ENCODE measurements at places on chromosomes 2 and 18.
A peak's percentile ranks its signal among the peaks of the same experiment; 100 is the strongest.

- ATAC-seq, result no peak
Observed at GRCh38 chr2:192948316-192948715, 753.6 kb upstream of the TMEFF2 start.

DNA sequence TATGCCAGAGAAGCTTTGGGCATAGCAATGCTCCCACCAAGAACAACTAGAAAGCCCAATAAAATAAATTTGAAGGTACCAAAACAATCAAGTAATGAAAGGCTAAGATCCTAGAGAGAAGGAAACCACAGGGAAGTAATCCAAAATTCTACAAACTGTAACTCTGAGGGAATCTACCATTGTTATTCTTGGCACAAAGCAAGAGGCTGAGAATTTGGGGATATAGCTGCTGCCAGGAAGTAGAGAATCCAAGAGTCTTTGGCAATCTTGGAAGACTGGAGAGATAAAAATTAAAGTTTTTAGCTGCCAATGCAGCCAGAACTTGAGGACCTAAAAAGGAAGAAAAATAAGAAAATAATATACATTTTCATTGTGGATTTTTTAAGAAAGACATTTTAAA lies 68.5 kb downstream of the PIGN start:
- no peak for ATAC-seq

GRCh38 chr2:54364409-54364808 lies 91.7 kb upstream of the SPTBN1 start:
- no peak for ATAC-seq

DNA sequence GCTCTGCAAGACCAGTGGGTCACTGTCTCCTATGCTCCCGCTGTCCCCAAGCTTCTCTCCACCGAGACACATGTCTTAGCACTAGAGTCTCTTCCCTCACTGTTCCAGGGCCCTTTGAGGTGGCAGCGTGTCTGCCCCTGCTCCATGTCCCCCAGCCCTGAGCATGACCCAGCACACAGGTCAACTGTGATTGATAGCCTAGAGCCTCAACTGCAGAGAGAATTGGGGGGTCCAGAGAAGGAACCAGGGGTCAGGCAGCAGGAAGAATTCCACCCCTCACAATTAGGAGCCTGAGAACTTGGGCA lies 54.6 kb upstream of the ODC1 start:
- ATAC-seq, result no peak

- peak; percentile 71 for ATAC-seq
Observed at GRCh38 chr2:233443511-233444183, 89.4 kb downstream of the DGKD start.

DNA sequence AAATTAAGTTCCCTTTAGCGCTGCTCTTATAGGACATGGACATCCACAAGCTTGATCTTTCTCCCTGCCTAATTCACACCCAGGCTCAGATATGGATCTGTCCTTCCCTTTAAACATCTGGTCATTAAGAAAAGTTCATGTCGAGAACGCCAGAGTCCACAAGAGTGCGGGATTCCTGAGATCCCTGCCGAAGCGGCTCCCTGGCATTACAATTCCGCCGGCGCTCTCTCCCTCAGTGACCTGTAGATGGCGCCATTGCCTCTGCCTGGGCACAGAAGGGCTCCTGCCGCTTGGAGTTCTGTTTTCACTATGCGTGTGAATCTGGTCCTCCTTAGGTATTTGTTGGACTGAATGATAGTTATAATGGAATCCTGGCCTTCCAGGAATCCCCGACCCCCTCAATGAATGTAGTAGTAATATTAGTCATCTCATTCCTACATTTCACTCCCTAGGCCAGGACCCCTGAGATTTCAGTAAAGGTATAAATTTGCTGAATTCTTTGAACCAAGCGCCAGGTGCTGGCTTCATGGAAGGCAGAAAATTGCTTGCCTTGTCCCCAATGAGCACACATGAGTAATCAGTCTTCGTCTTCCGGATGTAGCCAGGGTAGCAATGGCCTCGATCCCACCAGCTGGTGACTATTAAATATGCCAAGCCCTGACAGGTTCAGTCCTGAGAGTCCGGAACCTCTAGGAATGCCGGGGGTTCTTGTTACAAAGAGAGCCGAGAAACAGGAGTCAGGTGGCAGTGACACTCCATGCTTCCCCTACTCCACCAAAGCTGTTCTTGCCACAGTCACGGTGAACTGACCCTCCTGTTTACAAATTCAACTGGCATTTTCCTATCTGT lies 26.4 kb upstream of the CD207 start:
- ATAC-seq, result peak; percentile 100

Data from motor neuron (in vitro differentiated cells).